ENCODE measurements at places on chromosomes 11 and 22. TPM values are rescaled to one million over a fixed set of nuclear protein-coding genes. Genes with fewer than 3 reads are reported as not detected.

The MS4A4A gene
- total RNA-seq, result 23.8 TPM

DNA sequence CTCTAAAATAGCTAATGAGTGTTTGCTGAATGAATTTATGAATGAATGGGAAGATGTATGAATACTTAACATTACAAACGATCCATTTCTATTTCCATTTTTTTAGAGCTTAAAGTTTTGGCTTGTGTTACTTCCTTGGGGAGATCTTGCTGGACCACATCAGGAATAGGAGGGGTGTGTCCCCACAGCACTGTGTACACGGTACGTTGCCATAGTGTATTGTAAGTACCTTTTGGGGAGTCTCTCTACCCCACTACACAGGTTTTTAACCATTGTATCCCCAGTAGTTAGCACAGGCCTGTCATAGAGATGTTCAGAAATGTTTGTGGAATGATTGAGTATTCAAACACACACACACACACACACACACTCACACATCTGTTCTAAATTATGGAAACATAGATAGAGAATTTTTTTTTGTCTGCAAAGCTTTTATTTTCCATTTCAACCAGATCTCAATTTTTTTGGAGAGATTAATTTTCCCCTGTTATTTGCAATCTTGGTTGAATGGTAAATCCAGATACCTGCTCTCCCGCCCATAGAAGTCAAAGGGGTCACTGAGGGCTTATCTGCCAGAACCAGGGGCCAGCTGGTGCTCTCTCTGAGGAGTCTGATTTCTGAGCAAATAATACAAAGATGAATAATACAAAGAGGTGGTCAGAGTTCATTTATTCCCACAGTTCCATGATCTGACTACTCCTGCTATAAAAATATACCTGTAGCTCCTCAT is 471.0 kb downstream of the INSC start:
- H3K4me1 ChIP-seq, result no peaks in the 10 kb centered on the region
- H3K27ac ChIP-seq, result no peak overlapping the region
- no peak for DNase-seq
- H3K36me3 ChIP-seq, result no peaks in the 10 kb centered on the region
- no peak overlapping the region for H3K4me3 ChIP-seq

The OR2AT4 gene
- not detected for total RNA-seq

DNA sequence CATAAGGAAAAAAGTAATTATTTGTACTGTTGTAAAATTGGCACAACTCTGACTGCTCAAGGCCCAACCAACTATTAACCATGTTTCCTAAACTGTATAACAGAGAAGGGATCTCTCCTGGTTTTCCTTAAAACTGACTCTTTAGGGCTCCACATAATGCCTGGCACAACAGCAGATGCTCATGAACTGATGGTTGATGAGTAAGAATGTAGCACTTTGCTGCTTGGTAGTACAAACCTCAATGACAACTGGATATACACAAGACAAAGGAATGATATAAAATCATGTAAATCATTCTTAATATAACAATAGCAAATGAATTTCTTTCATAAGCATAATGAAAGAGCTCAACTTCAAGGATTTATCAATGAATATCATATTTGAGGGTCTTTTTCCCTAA is 11.7 kb downstream of the MSANTD2 start:
- no peak overlapping the region for H3K4me3 ChIP-seq
- no peak for DNase-seq
- H3K27me3 ChIP-seq, result no peaks in the 10 kb centered on the region
- H3K4me1 ChIP-seq, result no peaks in the 10 kb centered on the region
- no peak overlapping the region for H3K27ac ChIP-seq
- H3K36me3 ChIP-seq, result no peaks in the 10 kb centered on the region

GRCh38 chr11:9153651-9154050 is 62.3 kb upstream of the SCUBE2 start:
- H3K4me3 ChIP-seq, result no peak overlapping the region
- H3K27ac ChIP-seq, result no peak overlapping the region
- H3K27me3 ChIP-seq, result no peaks in the 10 kb centered on the region
- H3K4me1 ChIP-seq, result no peaks in the 10 kb centered on the region
- no peak for DNase-seq

DNA sequence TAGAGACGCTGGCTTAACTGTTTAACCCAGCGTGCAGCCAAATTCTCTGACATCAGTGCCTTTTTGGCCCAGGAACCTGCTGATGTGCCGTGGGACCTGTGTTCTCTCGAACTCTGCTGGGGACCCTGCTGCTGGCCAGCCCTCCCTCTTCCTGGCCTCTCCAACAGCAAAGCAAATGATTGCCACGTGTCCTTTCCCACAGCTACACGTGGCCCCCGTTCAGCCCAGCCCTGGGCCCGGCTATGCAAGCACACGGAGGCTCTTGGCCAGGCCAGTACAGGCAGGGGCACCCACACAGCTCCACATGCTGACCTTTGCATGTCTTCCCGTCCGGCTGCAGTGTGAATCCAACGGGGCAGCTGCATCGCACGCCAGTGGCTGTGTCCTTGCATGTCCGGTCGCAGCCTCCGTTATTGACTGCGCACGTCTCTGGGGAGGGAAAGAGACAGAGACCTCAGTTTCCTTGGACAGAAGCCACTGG is 51.6 kb upstream of the TTLL12 start:
- no peak for DNase-seq
- H3K27me3 ChIP-seq, result peaks cover 4% of the 10 kb centered on the region
- H3K36me3 ChIP-seq, result no peaks in the 10 kb centered on the region
- H3K4me3 ChIP-seq, result no peak overlapping the region

- no peak for DNase-seq
- H3K4me3 ChIP-seq, result no peak overlapping the region
- no peaks in the 10 kb centered on the region for H3K27me3 ChIP-seq
These were observed 39.8 kb upstream of the SPTBN2 start for GRCh38 chr11:66768818-66769217.

The TEAD1 gene
- 65.4 TPM for total RNA-seq
